ENCODE measurements at places on chromosomes 3 and 15. TPM values are rescaled to one million over a fixed set of nuclear protein-coding genes. Genes with fewer than 3 reads are reported as not detected.

- no peak for DNase-seq
Observed at GRCh38 chr15:61840090-61840489, 220.2 kb downstream of the VPS13C start.

GOLGA8R gene
- total RNA-seq = 8.5 TPM

- no peak for DNase-seq
Observed at GRCh38 chr3:177571944-177572315, 374.6 kb upstream of the TBL1XR1 start.

DNA sequence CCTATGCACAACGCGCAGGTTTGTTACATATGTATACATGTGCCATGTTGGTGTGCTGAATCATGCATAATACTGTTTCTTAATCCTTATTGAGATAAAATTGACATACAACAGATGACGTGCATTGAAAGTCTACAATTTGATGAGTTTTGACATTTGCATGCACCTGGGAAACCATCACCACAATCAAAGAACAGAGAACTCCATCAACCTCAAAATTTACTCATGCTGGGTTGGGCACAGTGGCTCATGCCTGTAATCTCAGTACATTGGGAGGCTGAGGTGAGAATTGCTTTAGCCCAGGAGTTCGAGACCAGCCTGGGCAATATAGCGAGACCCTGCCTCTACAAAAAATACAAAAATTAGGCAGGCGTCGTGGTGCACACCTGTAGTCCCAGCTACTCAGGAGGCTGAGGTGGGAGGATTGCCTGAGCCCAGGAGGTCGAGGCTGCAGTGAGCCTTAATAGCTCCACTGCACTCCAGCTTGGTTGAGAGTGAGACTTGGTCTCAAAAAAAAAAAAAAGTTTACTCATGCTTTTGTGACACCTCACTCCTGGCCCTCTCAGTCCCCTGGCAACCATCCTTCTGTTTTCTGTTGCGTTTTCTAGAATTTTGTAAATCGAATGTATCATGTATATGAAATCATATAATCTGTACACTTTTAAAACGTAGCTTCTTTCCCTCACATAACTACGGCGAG lies 56.6 kb downstream of the BHLHE40 start:
- no peak for DNase-seq

All from tongue (tissue), 3 donors.